ENCODE measurements at places on chromosomes 7 and 10. TPM values are rescaled to one million over a fixed set of nuclear protein-coding genes. Genes with fewer than 3 reads are reported as not detected.
A peak's percentile ranks its signal among the peaks of the same experiment; 100 is the strongest.

The INMT gene
- total RNA-seq: not detected

The RSPH10B gene
- total RNA-seq: 0.59 TPM

- no peak for DNase-seq
Measured at GRCh38 chr10:115624448-115624847, 531.3 kb downstream of the ATRNL1 start.

DNA sequence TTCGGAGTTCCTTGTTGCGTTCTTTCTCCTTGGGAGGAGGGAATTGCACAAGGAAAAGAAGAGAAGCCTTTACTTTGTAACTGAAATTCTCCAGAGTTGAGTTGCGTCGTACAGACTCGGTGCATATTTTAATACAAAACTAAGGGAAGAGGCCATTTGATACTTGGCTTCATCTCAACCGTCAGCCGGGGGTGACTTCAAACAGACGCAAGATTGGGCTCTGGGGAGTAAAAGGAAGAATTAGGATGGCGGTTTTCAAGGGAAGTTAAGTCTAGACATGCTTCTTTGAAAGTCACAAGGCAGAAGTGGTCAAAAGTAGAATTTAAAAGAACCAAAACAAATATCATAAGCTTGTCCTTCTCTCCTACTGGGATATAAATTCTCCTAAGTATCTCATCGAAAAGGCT lies 1.6 kb downstream of the PRR15 start:
- DNase-seq: no peak

DNA sequence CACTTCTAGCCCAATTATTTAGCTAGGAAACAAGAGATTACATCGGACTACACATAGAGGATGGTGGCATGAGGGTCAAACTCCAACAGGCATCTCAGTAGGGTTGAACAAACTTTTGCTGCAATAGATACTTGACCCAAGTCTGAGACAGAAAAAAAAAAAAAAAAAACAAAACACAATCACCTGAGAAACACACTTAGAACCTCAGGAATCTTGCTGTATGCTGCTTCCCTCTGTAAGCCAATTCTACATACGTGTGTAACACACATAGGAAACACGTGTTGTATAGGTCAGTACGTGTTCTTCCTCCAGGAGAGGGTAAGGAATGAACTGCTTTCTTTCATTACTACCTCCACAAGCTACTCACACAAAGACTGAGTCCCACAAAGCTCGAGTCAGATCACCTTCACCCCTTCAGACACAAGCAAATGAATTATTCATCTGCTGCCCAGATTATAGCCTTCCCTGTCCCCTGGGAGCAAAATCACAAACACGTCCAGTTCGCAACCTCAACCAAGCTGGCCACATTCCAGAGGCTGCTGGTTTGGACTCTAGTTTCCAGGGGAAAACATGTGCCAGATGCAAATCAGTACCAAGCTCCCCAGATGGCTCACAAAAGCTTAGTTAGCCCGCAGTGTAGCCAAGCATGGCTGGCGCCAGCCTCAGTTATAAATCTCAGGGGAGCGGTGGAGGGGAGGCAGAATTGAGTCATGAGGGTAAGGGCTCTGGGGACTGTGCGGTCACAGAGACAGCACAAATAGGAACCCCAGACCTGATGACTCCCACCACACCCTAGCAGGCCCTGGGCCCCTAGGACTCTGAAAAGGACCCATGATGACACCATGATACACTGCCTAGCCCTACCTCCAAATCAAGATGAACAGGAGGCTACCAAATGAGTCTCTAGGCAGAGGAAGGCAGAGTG lies 15.1 kb downstream of the PSAP start:
- no peak for DNase-seq

The INHBA gene
- 1.0 TPM for total RNA-seq

- DNase-seq: peak; percentile 13
Measured at GRCh38 chr7:41002741-41003610, 699.9 kb downstream of the INHBA start.

- no peak for DNase-seq
Measured at GRCh38 chr7:39926111-39926510, 23.9 kb upstream of the CDK13 start.

- no peak for DNase-seq
Measured at GRCh38 chr7:36304099-36304425, 85.6 kb upstream of the ANLN start.

GRCh38 chr10:116084161-116084560 lies 188.8 kb downstream of the GFRA1 start:
- DNase-seq: no peak

The SFTPA1 gene
- total RNA-seq: not detected

GRCh38 chr7:20330239-20330927 lies at the start of gene ITGB8:
Gene ITGB8, plus strand, starts transcription at chr7:20330900. Its CDS starts 907 bp downstream, at chr7:20331807.
- peak; percentile 23 for DNase-seq

The OR2A1 gene
- not detected for total RNA-seq

The HSPA12A gene
- total RNA-seq: 0.64 TPM

The RARRES2 gene
- total RNA-seq: not detected

DNA sequence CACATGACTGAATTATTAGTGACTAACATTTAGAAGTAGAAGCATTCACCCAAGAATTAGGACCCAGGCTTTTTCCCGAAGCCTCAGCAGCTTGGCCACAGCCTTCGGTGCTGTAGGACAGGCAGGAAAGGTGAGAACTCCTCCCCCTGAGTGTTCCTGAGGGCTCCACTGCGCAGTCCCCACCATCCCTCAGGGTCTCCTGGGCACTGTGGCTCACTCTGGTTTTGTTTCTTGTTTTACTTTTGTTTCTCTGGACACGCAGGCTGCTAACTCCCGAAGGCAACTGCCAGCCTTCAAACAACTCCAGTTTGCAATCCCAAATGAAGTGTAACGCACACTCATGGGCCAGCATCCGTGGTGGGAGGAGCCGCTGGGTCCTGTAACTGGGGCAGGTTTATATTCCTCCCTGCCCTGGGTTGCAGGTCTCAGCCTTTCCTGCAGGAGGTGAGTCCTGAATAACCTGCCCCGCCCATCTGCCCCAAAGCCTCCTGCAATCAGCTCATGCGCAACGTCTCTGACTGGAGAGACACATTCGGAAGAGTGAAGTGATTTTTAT lies 492.9 kb downstream of the PTPRN2 start:
- no peak for DNase-seq

The HTR5A gene
- total RNA-seq: not detected

DNA sequence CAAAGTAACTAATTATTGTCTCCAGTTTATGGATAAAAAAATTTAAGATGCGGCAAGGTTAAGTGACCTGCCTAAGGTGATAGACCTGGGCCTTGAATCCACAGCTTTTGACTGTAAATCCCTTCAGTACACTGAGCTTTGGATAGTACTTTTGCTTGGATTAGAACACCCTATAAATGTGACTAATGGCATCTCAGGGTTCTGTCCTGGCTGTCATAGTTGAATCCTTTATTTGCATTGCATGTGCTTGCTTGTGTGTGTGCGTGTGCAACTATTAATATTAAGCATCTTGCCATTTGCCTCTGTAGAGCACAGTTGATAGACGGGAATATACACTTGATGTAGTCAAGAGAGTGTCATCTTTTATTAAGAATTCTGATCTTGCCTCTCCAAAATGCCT lies 228.0 kb downstream of the AUTS2 start:
- no peak for DNase-seq

Measured in activated T-helper 2 cell treated with anti-CD3 and anti-CD28 coated beads, Interferon-gamma antibody, Interleukin-2, Interleukin-4, amounts not matched to agents 10 μg/mL and 5 μg/mL and 100 μg/mL, durations not matched to agents 14 hours and 24 hours and 36 hours (primary cell).